ENCODE measurements at places on chromosomes 2 and 18. TPM values are rescaled to one million over a fixed set of nuclear protein-coding genes. Genes with fewer than 3 reads are reported as not detected.
A peak's percentile ranks its signal among the peaks of the same experiment; 100 is the strongest.

CCDC74A gene
- 9.0 TPM for polyA plus RNA-seq

TTR gene
- 3,342 TPM for polyA plus RNA-seq

CASP10 gene
- 2.0 TPM for polyA plus RNA-seq

PCARE gene
- polyA plus RNA-seq, result not detected

TMEM169 gene
- 0.91 TPM for polyA plus RNA-seq

- no peak overlapping the region for H3K27ac ChIP-seq
- no peak overlapping the region for H3K4me3 ChIP-seq
- H3K36me3 ChIP-seq, result no peaks in the 10 kb centered on the region
- H3K4me1 ChIP-seq, result no peaks in the 10 kb centered on the region
- no peaks in the 10 kb centered on the region for H3K27me3 ChIP-seq
- no peak for DNase-seq
Observed at GRCh38 chr2:160651416-160652200, 158.0 kb upstream of the RBMS1 start.

- DNase-seq, result no peak
- no peaks in the 10 kb centered on the region for H3K27me3 ChIP-seq
Observed at GRCh38 chr18:1304392-1304992, 399.8 kb downstream of the ADCYAP1 start.

DNA sequence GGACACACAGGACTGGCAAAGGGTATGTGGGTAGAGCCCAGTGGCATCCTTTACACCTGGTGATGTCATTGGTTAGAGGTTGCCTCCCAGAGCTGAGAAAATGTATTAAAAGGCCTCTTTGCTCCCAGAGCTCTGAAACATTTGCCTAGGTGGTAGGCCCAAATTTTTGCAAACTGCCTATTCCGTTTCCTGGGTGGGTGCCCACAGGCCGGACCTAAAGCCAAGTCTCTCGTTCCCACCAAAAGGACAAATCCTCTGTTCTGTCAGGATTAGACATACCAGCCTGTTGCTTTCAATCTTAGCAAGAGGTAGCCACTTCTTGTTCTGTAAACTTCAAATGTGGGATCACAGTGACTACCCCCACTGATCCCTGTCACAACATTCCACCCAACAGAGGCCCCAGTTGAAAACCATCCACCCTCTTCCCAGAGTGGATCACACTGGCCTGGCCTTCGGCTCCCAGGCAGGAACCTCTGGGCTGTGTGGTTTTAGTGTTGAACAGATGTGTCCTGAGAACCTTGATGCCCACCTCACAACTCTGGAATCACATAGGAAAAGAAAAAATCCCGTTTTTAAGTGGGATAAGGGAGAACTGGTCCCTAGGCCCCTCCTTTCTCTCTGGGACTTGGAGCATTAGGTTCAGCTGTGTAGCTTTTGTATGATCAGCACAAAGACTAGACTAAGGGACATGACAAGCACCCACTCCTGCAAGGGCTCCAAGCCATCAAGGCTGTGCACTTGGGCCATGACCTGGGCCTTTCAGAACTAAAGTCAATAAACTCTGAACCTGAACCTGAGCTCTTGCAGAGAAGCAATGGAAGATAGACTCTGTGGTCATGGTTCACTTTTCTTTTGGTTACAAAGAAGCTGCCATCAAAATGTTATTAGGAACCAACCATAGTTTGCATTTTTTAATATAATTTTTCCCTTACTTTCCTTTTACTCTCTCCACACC, 211.3 kb downstream of the CYP26B1 start:
- H3K36me3 ChIP-seq, result no peaks in the 10 kb centered on the region
- H3K4me3 ChIP-seq, result no peak overlapping the region
- H3K4me1 ChIP-seq, result peaks cover 12% of the 10 kb centered on the region
- no peak overlapping the region for H3K27ac ChIP-seq
- H3K27me3 ChIP-seq, result no peaks in the 10 kb centered on the region

GRCh38 chr2:124566518-124566970, 541.5 kb downstream of the CNTNAP5 start:
- H3K4me1 ChIP-seq, result no peaks in the 10 kb centered on the region
- H3K27ac ChIP-seq, result no peak overlapping the region

DNA sequence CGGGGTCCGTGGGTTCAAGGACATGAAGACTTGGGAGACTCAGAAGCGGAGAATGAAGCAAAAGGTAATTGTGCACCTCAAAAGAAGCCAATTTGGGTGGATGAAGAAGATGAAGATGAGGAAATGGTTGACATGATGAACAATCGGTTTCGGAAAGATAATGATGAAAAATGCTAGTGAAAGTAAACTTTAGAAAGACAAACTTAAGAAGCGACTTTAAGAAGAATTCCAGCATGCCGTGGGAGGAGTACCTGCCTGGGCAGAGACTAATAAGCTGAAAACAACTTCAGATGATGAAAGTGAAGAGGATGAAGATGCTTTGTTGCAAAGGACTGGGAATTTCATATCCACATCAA, 43.5 kb downstream of the PSTPIP2 start:
- no peaks in the 10 kb centered on the region for H3K36me3 ChIP-seq
- no peaks in the 10 kb centered on the region for H3K27me3 ChIP-seq
- no peak for DNase-seq
- no peaks in the 10 kb centered on the region for H3K4me1 ChIP-seq
- H3K4me3 ChIP-seq, result peak overlapping the region; percentile 48
- no peak overlapping the region for H3K27ac ChIP-seq

GRCh38 chr2:57685032-57685431, 361.6 kb upstream of the VRK2 start:
- H3K36me3 ChIP-seq, result no peaks in the 10 kb centered on the region
- H3K27ac ChIP-seq, result no peak overlapping the region
- H3K27me3 ChIP-seq, result no peaks in the 10 kb centered on the region

GRCh38 chr2:238151628-238152235, 7.0 kb upstream of the ERFE start:
- H3K27me3 ChIP-seq, result no peaks in the 10 kb centered on the region
- no peak overlapping the region for H3K4me3 ChIP-seq
- H3K4me1 ChIP-seq, result no peaks in the 10 kb centered on the region
- no peaks in the 10 kb centered on the region for H3K36me3 ChIP-seq

DNA sequence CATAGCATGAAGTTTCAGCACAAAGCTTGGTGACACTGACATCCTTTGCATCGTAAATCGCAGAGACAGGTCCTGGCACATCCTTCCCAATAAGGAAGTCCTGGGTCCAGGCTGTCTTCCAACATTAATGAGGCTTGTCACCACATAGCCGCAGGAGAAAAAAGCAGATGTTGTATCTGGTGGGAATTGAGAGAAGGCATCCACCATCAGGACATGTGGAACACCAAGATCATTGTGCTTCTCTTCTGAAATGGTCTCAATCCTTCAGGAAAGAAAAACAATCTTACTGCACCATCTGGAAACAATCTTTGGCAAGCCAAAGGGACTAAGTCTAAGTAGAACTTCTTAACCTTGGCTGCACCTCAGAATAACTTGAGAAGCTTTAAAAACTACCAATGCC, 119.0 kb upstream of the ARHGAP28 start:
- H3K36me3 ChIP-seq, result no peaks in the 10 kb centered on the region
- no peak for DNase-seq
- peaks cover 4% of the 10 kb centered on the region for H3K4me1 ChIP-seq
- H3K27ac ChIP-seq, result no peak overlapping the region

GRCh38 chr18:59062643-59063006, 77.1 kb upstream of the SEC11C start:
- peaks cover 10% of the 10 kb centered on the region for H3K4me1 ChIP-seq
- no peaks in the 10 kb centered on the region for H3K36me3 ChIP-seq
- no peak overlapping the region for H3K27ac ChIP-seq
- no peak for DNase-seq
- H3K27me3 ChIP-seq, result no peaks in the 10 kb centered on the region

DNA sequence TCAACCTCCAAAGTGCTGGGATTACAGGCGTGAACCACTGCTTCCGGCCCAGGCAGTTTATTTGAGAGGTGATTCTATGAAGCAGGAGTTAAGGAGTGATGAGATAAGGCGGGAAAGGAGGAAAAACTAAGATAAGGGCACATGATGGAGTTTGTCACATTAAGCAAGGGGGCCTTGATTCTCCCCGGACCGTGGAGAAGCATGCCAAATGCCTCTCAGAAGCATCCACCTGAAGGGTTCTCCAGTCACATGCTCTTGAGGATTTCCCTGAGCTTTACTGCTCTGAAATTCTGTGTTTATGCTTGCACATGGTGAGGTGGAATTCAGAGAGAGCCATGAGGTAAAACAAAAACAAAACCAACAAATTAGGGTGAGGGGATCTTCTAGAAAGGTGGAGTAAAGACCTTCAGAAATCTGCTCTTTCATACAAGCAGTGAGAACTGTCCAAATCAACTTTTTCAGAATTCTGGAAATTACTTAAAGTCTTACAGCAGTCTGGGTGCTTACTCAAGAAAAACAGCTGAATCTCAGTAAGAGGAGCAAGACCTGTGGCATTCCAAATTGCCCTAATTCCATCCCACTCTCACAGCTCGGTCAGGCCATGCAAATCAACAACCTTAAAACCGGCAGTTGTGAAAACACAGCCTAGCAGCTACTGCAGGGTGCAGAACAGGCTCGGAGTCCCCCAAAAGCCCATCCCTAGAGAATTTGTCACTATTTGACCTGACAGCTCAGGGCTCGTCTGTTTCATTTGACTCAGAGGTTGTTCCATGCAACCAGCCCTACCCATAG, 69.1 kb upstream of the CTLA4 start:
- no peaks in the 10 kb centered on the region for H3K36me3 ChIP-seq
- H3K4me3 ChIP-seq, result no peak overlapping the region
- H3K27me3 ChIP-seq, result no peaks in the 10 kb centered on the region
- no peak overlapping the region for H3K27ac ChIP-seq

DNA sequence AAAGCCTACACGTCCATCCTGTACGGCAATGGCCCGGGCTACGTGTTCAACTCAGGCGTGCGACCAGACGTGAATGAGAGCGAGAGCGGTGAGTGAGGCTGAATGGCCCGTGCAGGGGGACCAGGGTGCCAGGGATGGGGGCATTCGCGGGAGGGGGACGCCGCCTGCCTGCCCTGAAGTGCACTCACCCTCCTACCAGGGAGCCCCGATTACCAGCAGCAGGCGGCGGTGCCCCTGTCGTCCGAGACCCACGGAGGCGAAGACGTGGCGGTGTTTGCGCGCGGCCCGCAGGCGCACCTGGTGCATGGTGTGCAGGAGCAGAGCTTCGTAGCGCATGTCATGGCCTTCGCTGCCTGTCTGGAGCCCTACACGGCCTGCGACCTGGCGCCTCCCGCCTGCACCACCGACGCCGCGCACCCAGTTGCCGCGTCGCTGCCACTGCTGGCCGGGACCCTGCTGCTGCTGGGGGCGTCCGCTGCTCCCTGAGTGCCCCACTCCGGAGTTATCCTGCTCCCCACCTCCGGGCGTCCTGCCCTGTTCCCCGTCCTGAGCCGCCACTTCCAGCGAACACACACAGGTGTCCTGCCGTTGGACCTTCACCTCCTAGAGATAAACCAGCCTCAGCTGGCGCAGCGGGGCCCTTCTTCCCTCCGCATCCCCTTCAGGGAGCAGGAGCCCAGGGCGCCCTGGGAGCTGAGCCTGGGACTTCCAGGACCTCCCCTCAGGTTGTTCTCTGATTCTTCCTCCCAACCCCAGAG, 2.9 kb downstream of the ALPI start:
- H3K27ac ChIP-seq, result no peak overlapping the region
- peaks cover 15% of the 10 kb centered on the region for H3K27me3 ChIP-seq
- H3K4me3 ChIP-seq, result no peak overlapping the region

DNA sequence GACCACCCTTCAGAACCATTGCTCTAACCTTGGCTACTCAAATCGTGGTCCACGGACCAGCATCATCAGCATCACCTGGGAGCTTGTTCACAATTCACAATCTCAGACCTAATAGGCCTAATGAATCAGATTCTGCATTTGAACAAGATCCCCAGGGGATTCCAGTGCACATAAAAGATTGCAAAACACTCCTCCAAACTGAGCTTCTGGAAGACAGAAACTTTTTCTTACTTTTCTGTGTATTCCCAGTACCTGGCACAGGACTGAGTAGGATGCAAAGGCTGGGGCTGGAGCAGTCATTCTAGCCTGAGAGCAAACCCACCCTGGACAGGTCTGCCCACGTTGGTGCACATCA, 115.1 kb upstream of the COPS8 start:
- H3K27me3 ChIP-seq, result no peaks in the 10 kb centered on the region
- no peaks in the 10 kb centered on the region for H3K36me3 ChIP-seq
- H3K27ac ChIP-seq, result peak overlapping the region; percentile 88
- H3K4me1 ChIP-seq, result peaks cover 54% of the 10 kb centered on the region

DNA sequence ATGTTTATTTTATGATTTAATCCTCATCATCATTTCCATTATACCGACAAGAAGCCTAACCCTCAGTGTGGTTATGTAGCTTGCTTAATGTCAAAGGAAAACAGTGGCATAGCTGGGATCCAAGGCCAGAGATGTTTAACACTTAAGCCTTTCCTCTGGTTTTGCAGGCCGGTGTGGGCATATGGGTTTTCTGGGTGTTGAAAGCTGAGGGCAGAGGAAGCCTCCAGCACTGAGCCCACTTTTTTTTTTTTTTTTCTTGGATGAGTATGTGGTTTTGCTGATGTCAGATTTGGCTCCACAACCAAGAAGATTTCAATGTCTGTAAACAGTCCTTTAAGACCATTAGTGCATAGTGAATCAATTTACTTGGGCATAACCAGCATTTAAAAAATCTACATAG, 41.3 kb downstream of the LHCGR start:
- peaks cover 19% of the 10 kb centered on the region for H3K4me1 ChIP-seq
- H3K4me3 ChIP-seq, result no peak overlapping the region
- H3K36me3 ChIP-seq, result no peaks in the 10 kb centered on the region

DNA sequence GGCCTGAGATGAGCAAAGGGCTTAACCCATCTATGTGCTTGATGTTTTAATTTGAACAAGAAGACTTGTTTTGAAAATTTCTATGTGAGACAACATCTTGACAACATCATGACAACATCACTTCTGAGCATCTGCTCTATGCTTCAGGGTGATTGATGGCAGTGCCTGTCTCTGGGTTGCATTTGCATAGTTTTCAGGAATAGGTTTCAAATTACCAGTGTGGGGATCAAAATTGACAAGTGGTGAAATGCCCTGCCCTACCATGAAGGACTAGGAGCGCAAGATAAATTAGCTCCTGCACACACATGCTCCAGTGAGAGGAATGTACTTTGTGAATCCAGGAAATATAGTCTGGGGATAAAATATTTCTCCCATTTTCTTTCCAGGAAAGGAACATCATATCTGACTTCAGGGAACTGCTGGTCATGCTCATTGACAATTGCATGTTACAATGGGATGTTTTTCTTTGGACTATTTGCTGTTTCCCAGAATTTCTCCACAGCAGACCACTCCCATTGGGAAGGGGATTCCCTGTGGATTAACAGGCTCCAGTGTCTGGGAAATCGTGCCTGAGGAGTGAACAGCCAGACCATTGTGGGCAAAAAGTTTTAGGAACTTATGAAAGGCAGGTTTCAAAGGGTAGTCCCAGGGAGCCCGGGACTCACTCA, 45.3 kb upstream of the IL1R2 start:
- no peaks in the 10 kb centered on the region for H3K36me3 ChIP-seq
- no peak for DNase-seq
- H3K27ac ChIP-seq, result no peak overlapping the region
- H3K4me3 ChIP-seq, result no peak overlapping the region

- H3K4me1 ChIP-seq, result no peaks in the 10 kb centered on the region
- H3K36me3 ChIP-seq, result no peaks in the 10 kb centered on the region
- DNase-seq, result no peak
- H3K27me3 ChIP-seq, result no peaks in the 10 kb centered on the region
Observed at GRCh38 chr18:47586418-47587070, 335.1 kb upstream of the SKOR2 start.

GRCh38 chr2:217643789-217644301, 358.9 kb downstream of the TNS1 start:
- peak overlapping the region; percentile 72 for H3K27ac ChIP-seq
- H3K4me1 ChIP-seq, result peaks cover 44% of the 10 kb centered on the region
- H3K4me3 ChIP-seq, result no peak overlapping the region
- H3K27me3 ChIP-seq, result no peaks in the 10 kb centered on the region

GRCh38 chr2:164831180-164831579, 10.4 kb downstream of the COBLL1 start:
- peaks cover 10% of the 10 kb centered on the region for H3K4me1 ChIP-seq
- H3K27ac ChIP-seq, result no peak overlapping the region
- H3K36me3 ChIP-seq, result no peaks in the 10 kb centered on the region
- H3K4me3 ChIP-seq, result no peak overlapping the region
- H3K27me3 ChIP-seq, result no peaks in the 10 kb centered on the region

Data from hepatocyte (in vitro differentiated cells).